ENCODE measurements at places on chromosomes 6 and 20. TPM values are rescaled to one million over a fixed set of nuclear protein-coding genes. Genes with fewer than 3 reads are reported as not detected.

DNA sequence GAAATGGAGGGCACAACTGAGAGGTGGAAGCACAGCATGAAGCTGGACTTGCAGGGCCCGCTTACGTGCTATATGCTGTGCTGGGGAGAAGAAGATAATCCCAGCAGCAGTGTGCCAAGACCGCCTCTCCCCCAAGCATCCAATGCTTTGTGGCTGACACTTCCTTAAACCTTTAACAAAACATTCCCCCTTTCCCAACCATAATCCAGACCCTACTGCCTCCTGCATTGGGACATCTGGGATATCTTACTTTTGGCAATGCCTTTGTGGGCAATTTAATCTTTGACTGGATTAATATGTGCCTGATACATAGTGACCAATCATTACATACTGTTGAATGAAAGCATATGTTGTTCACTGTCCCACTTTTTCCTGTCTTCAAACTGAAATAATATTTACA, 3.1 kb upstream of the TENT5A start:
- DNase-seq: no peak

- DNase-seq: no peak
Measured at GRCh38 chr6:88441346-88441745, 275.2 kb upstream of the CNR1 start.

GRCh38 chr6:8392569-8392968, 42.8 kb downstream of the SLC35B3 start:
- DNase-seq: no peak

GRCh38 chr6:166157930-166158617, 9.6 kb downstream of the TBXT start:
- no peak for DNase-seq

GRCh38 chr6:137975188-137975940, 108.3 kb downstream of the TNFAIP3 start:
- no peak for DNase-seq

- no peak for DNase-seq
Measured at GRCh38 chr6:80454661-80455365, 348.3 kb downstream of the BCKDHB start.

Gene CNBD2
- 3.4 TPM for total RNA-seq

Gene SLC17A2
- not detected for total RNA-seq

Gene CRISP3
- not detected for total RNA-seq

Gene CRISP1
- total RNA-seq: not detected

Measured in upper lobe of right lung (tissue), 1 donor.